ENCODE measurements at places on chromosomes 5 and 9.

DNA sequence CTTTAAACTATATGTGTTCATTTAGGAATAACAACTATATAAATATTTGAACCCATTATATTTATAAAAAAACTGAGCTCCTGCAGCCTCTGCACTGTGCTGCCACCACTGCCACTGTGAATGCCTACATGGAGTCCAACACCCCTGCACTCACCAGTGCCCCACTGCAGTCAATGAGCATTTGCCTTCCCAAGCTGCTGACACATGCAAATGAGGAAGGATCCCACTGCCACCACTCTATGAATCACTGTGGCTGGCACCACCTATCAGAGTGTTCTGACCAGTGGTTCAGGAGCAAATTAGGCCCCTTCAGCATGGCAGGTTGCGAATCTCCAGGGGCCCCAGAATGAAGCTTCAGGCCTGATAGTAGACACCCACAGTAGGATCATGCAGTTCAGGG is 9.1 kb downstream of the IFNA5 start:
- DNase-seq: no peak

GRCh38 chr9:136664000-136664915 is 1.5 kb downstream of the EGFL7 start:
- DNase-seq: no peak

GRCh38 chr5:149288436-149288835 is 16.8 kb downstream of the AFAP1L1 start:
- no peak for DNase-seq

GRCh38 chr9:36986468-36987408 is 47.3 kb downstream of the PAX5 start:
- DNase-seq: peak; percentile 22

- peak; percentile 37 for DNase-seq
These were observed 22.2 kb downstream of the SH3GL2 start for GRCh38 chr9:17600962-17601593.

- DNase-seq: no peak
These were observed 55.8 kb upstream of the ABL1 start for GRCh38 chr9:130779153-130779855.

GRCh38 chr5:57772512-57772911 is 289.9 kb upstream of the ACTBL2 start:
- no peak for DNase-seq

- peak; percentile 46 for DNase-seq
These were observed 4.1 kb downstream of the FIBCD1 start for GRCh38 chr9:130934702-130935647.

GRCh38 chr5:150014456-150014855 is 13.9 kb downstream of the HMGXB3 start:
- no peak for DNase-seq

DNA sequence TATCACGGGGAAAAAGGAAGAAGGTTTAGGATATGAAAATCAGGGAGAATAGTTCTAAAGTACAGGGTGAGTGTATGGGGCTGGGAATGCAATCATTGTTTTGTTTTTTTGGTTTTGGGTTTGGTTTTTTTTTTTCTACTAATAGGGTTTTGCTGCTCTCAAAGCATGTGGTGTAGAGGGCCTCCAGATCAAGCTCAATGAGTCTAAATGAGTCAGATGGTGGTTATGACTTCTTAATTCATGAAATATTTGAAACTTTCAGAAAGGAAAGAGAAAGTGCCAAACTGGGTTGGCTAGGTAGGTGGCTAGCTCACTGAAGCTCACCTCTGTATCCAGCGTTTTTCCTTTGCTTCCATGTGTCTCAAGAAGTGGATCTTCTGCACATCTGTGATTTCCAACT is 10.7 kb downstream of the OR1L8 start:
- peak; percentile 5 for DNase-seq

DNA sequence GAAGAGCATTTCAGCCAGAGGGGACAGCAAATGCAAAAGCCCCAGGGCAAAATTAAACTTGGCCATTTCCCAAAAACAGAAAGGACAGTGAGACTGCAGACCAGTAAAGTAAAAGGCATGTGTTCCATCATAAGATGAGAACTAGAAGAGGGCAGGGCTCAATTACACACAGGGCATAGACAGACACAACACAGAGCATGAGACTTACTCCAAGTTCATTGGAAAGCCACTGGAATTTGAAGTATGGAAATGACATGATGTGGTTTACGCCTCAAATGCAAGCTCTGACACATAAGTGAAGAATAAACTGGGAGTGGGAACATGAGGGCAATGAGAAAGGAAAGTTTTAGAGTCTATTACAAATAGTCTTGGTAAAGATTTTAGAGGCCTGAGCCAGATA is 446.6 kb upstream of the GRIA1 start:
- no peak for DNase-seq

DNA sequence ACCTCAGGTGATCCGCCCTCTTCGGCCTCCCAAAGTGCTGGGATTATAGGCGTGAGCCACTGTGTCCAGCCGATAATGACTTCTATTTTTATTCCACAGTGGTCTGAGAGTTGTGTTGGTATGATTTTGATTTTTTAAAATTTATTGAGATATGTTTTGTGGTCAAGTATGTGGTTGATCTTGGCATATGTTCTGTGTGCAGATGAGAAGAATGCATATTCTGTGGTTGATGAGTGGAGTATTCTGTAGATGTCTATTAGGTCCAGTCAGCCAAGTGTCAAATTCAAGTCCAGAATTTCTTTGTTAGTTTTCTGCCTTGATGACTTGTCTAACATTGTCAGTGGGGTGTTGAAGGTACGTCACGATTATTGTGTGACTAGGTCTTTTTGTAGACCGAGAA is 338.2 kb upstream of the TARS1 start:
- no peak for DNase-seq

- no peak for DNase-seq
These were observed 12.6 kb upstream of the CEMIP2 start for GRCh38 chr9:71780953-71781352.

GRCh38 chr5:143567583-143568504 is 164.4 kb upstream of the NR3C1 start:
- no peak for DNase-seq

GRCh38 chr5:34001241-34001841 is 6.5 kb downstream of the AMACR start:
- peak; percentile 35 for DNase-seq

GRCh38 chr5:109199799-109200620 is 209.8 kb downstream of the PJA2 start:
- no peak for DNase-seq

DNA sequence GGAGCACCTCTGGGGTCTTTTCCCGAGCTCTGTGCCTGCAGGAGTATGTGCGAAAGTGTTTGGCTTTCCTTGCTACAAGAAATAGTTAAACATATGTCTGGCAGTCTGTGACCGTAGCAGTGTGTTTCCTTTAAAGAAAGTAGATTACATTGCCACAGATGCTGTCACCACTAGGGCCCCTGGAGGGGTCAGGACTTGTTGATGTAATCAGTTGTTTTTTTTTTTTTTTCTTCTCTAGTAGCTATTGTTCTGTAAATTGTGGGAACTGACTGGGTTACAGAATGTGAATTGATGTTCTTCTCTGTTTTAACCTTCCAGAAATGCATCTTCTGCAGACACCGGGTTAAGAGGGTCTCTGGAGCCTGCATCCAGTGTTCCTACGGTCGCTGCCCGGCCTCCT is 345.6 kb downstream of the KDM4C start:
- no peak for DNase-seq

GRCh38 chr5:93704996-93705395 is 36.4 kb downstream of the POU5F2 start:
- DNase-seq: no peak

GRCh38 chr5:34531751-34532360 is 124.3 kb upstream of the RAI14 start:
- no peak for DNase-seq

- DNase-seq: peak; percentile 39
These were observed 79.9 kb upstream of the IL7R start for GRCh38 chr5:35776757-35777156.

DNA sequence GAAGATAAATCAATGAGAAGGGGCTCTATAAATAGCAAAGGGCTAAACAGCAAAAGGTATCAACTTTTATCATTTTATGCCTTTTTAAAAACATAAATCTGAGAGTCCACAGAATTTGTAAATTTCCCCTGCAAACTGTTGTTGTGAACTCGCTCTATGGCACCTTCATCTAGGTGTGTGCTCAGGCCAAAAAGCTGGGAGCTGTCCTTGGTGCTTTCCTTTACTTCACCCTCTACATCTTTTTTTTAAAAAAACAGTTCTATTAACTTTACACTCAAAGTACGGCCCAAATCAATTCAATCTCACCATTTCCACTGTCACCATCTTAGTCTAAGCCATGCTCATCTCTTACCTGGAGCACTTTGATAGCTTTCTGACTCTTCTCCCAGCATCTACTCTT is 108.2 kb upstream of the GPR151 start:
- DNase-seq: no peak

DNA sequence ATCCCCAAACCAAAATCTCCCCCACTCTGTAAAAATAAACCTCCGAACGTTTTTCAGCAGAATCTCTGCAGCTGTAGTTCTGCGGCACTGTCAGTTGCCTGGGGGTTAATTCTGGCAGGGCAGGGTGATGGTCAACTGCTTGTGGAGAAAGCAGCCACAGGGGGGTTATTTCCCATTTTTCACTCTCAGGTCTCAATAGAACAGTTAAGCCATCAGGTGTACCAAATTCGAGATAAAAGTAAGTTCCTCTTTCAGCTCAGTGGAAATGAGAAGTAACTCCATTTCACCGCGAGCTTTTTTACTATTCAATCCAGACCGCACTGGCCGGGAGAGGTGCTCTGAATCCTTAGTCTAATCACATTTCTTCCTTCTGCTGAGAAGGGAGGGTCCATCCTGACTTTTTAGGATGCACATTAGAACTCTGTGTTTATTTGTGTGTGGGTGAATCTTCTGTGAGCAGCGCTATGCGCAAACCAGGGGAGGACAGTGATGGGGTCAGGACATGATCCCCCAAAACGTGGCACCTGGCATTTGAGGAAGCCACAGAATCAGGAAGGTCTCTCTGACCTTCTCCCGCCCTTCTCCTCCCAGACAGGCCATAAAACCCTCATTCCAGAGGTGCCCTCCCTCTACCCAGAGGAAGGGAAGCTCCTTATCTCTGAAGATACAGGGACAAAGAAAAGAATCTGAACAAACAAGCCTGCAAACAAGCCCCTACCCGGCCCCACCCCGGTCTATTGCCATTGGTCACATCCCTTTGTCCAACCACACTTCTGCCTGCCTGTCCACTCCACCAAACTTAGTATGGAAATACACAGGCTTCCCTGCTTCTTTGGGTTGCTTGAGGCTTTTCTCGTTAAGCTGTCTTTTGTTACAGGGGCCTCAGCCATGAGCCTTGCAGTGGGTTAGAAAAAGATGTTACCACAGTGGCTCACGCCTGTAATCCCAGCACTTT is 229.0 kb downstream of the ROR2 start:
- no peak for DNase-seq

DNA sequence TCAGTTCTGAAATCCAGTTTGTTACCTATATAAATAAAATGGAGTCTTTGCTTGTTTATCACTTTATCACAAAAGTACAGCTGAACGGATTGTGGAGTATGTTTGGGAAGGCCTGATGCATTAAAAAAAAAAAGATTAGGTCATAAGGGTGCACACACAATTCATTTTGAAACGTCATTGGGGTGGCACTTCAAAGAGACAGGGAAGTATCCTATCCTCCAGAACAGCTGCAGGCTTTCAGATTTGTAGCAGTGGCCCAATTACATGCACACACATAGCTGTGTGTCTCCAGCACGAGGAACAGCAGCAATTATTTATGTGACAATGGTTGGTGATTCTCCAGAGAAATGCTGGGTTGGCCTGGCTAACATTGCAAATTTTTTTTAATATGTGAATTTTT is 46.8 kb upstream of the FER start:
- DNase-seq: no peak

DNA sequence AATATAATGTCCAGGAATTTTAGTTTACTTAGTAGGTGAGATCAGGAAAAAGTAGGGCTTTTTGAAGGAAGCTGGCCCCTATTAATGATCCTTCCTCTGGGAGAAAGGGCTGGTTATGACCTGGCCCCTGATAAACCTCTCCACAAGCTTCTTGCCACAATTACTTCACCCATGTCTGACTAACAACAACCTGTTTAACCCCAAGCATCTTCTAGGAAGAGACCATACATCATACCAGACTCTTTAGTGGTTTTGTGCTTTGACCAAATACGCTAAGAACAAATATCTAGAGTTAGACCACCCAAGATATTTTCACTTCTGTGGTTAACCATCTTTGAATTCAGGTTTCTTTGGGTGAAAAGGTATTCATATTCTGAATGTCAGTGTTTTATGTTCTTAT is 174.0 kb upstream of the SLC27A6 start:
- no peak for DNase-seq

- peak; percentile 83 for DNase-seq
These were observed at the start of gene ARHGEF28 for GRCh38 chr5:73625944-73626811. Gene ARHGEF28 (plus strand): TSS chr5:73626196. CDS start chr5:73684852, 58,656 bp downstream.

GRCh38 chr5:76025790-76026189 is 57.4 kb upstream of the SV2C start:
- no peak for DNase-seq

- DNase-seq: peak; percentile 95
These were observed 89.9 kb downstream of the SH3TC2 start for GRCh38 chr5:148972974-148973374.

DNA sequence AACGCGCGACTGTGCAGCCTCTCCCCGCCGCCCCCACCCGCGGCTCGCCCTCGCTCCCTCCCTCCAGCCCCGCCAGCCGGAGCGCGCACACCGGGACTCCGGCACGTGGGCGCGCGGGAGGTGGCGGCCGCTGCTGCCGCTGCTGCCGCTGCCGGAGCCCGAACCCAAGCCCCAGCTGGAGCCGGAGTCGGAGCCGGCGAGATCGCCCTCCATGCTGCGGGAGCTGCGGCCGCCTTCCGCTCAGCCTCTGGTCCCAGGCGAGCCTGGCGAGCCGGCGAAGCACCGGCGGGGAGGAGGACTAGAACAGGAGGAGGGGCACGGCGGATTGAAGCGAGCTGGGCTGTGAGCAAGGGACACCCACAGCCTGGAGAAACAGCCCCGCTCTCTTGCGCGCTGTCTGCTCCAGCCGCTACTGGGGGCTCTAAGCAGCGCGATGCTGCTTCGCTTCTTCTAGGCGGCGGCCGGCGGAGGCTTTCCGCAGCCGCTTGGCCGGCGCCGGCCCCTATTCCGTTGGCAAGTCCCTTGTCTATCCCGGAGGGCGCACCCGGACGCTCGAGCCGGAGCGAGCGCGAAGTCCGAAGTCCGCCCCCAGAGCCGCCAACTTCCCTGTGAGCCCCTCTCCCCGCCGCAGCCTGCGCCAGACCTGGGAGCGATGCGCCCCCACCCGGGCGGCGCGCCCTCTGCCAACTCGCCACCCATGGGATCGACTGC is 598.7 kb upstream of the SGCD start:
- no peak for DNase-seq

GRCh38 chr9:8254541-8254940 is 455.0 kb upstream of the DMAC1 start:
- no peak for DNase-seq
